Stimulated activated CD8-positive, alpha-beta memory T cell treated with anti-CD3 and anti-CD28 coated beads, Interleukin-15, amount 100 ng/mL, for 4 hours (primary cell): ENCODE measurements at places on chromosomes 3 and 15.

GRCh38 chr3:127959041-127959440, 44.0 kb downstream of the KBTBD12 start:
- no peak for DNase-seq

- DNase-seq = no peak
These were observed 194.5 kb downstream of the EFHB start for GRCh38 chr3:19739504-19739903.

- no peak for DNase-seq
These were observed 204.2 kb downstream of the GHSR start for GRCh38 chr3:172244011-172244410.

DNA sequence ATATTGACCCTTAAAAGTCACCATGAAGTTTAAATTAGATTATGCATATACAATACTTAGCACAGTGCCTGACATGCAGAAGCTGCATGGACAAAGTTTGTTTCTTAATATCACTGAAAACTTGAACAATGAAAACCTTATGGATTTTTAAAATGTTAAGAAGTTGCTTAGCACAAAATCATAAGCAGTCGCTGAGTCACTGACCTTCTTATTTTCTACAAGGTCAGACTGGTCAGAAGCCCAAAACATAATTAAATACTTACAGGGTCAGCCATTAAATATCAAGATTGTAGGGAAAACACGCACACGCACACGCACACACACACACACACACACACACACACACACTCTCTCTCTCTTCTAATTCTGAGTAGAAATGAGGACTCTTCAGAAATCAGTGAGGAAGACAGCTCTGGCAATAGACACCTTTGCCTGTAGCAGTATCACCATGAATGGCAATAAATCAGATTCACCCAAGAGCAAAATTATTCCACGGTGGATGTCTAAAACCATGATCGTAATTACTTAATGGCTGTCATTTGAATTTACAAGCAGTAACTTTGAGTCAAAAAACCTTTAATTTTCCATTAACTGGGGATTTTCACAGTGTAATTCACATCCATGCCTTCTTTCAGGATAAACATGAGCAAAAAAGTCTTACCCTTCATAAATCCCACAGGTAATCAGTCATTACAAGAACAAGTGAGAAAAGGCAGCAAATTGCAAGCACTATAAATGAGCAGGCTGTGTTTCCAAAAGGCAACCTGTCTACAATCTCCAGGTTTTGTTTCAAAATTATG, 147.5 kb downstream of the OSBPL10 start:
- DNase-seq = no peak
